Osteoblast (primary cell): ENCODE measurements at places on chromosomes 2 and 18. TPM values are rescaled to one million over a fixed set of nuclear protein-coding genes. Genes with fewer than 3 reads are reported as not detected.

- no peak overlapping the region for H3K4me3 ChIP-seq
- no peak overlapping the region for H3K27ac ChIP-seq
- peaks cover 17% of the 10 kb centered on the region for H3K36me3 ChIP-seq
Measured at GRCh38 chr18:2662990-2663389, 7.5 kb downstream of the SMCHD1 start.

GRCh38 chr2:118986738-118987137 is 44.7 kb downstream of the MARCO start:
- H3K4me3 ChIP-seq: no peak overlapping the region
- no peaks in the 10 kb centered on the region for H3K27me3 ChIP-seq
- H3K4me1 ChIP-seq: no peaks in the 10 kb centered on the region
- H3K36me3 ChIP-seq: no peaks in the 10 kb centered on the region
- no peak for DNase-seq

DNA sequence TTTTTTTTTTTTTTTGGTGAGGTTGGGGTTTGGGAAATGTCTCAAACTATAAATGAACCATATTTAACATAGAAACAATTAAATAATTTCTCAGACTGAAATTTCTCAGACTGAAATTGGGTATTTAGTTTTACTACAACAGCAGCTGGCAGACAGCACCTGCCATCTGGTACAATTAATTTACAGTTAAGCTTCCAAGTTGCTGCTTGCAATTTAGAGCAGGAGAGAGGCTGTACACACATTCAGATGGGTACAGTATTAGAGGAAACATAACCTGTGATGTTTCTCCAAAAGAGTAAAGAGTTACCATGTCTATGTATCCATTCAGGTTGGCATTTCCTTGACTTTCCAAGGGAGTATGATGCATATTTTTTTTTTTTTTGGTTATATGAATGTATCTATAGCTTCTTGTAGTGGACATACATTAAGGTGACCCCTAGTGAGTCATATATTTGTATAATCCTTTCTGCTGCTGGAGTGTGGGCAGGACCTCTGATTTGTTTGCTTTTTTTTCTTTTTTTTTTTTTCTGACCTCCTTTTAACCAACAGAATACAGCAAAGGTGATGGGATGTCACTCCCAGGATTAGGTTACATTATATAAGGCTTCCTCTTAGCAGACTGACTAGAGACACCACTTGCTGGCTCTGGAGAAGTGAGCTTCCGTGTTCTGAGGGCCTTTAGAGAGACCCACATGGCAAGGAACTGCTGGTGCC is 201.7 kb downstream of the PTH2R start:
- DNase-seq: no peak
- H3K4me3 ChIP-seq: no peak overlapping the region
- no peaks in the 10 kb centered on the region for H3K4me1 ChIP-seq

DNA sequence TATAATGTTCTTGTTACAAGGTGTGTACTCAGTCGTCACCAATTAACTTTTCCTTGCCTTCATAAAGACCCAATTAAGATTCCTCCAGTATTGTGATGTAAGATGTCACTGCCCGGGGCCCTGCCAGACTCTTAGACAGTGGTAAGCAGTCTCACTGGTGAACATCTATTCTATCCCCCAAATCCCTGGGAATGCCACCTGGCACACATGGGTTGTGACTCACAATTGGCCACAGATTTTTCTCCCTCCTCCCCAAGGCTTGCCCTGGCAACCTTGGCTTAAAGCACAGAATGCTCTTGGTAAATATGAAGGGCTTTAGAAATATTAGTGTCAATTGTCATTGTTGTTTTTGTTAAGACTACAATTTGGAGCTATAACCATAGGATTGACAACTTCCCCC is 287.9 kb downstream of the ETAA1 start:
- H3K27me3 ChIP-seq: peaks cover 13% of the 10 kb centered on the region
- DNase-seq: no peak
- H3K4me3 ChIP-seq: no peak overlapping the region
- no peaks in the 10 kb centered on the region for H3K4me1 ChIP-seq
- no peak overlapping the region for H3K27ac ChIP-seq

DNA sequence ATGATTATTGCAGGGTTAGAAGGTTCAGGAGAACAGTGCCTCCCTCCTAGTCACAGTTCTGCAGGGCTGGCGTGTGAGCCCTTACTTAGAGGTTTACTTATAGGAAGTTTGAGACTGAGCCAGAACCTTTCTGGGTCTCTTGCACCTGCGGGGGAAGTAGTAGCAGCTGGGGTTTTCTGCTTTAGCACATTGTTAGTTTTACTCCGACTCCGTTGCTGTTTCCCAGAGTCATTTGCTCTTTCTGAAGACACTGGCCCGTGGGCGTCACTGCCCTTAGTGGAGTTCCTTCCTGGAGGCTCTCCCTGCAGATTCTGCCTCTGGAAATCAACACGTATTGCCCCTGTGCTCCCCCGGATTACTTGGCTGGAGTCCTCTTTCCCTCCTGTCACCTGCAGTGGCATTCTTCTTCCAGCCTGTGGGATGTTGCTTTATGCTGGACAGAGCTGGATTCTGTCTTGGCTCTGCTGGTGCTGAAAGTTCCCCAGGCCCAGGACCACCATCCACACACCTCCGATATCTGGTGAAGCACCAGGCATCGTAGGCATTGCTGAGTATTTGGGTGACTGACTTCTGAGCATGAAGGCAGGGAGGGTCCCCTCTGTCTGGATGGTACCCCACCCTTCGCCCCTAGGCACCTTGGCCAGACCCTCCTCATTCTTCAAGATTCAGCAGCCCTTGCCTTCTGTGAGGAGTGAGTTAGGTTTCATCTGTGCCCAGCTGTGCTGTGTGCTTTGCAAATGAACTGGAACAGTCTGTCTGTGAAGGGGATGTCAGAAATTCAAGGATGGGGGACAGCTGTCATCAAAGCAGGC is 51.7 kb downstream of the AGAP1 start:
- H3K4me1 ChIP-seq: peaks cover 7% of the 10 kb centered on the region
- H3K4me3 ChIP-seq: no peak overlapping the region
- H3K27me3 ChIP-seq: no peaks in the 10 kb centered on the region
- H3K27ac ChIP-seq: no peak overlapping the region

DNA sequence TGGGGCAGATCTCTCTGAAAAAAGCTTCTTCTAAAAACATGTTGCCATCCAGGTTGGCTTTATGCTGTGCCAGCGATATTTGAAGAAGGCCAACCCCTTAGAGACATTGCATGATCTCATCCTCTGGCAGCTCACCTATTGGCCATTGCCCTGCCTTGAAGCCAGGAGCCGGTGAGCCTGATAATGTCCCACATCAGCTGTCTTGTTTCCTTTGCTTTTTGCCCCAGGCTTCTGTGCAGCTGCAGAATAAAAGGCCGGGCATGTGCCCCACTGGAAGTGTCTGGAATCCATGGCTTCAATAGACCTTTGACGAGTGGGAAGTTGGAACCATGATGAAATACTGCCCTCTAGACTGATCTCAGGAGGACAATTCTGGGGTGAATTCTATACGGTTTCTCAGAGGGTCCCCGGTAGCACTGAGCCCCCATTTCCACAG is 523.5 kb upstream of the ZEB2 start:
- H3K36me3 ChIP-seq: no peaks in the 10 kb centered on the region
- peaks cover 16% of the 10 kb centered on the region for H3K4me1 ChIP-seq
- H3K27ac ChIP-seq: no peak overlapping the region
- DNase-seq: no peak
- no peaks in the 10 kb centered on the region for H3K27me3 ChIP-seq

DNA sequence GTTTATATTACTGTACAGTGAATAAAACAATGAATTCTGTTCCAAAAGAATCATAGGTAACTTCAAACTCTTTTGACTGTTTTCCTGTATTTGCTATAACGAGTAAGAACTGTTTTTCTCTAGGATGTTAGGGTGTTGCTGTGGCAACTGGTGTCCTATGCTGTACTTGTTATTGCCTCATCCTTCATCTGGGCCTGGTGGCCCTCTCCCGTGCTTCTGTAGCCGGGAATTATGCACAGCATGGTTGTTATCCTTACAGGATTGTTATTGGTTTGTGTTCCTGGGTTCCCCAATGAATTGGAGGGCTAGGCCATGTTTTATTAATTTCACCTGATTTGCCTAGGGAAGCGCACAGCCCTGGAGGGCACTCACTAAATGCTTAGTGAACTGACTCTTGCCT is 279.2 kb downstream of the PTPRM start:
- no peaks in the 10 kb centered on the region for H3K27me3 ChIP-seq
- H3K27ac ChIP-seq: no peak overlapping the region
- no peak overlapping the region for H3K4me3 ChIP-seq
- no peaks in the 10 kb centered on the region for H3K36me3 ChIP-seq
- DNase-seq: no peak

- no peaks in the 10 kb centered on the region for H3K4me1 ChIP-seq
- no peak overlapping the region for H3K27ac ChIP-seq
- H3K36me3 ChIP-seq: no peaks in the 10 kb centered on the region
- no peak overlapping the region for H3K4me3 ChIP-seq
- peaks cover 33% of the 10 kb centered on the region for H3K27me3 ChIP-seq
Measured at GRCh38 chr18:37251679-37252078, 313.9 kb downstream of the CELF4 start.

DNA sequence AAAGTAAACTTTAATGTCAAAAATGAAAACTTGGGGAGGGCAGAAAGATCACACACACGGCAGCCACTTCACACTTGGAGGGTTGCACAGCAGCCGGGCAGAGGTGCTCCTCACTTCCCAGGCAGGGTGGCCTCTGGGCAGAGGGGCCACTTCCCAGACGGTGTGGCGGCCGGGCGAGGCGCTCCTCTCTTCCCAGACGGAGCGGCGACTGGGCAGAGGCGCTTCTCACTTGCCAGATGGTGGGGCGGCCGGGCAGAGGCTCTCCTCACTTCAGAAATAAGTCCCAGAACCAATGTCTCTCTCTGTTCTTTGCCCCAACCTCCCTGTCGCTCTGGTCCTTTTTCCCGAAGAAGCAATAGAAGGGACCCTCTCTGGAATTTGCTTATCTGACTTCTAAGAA is 65.7 kb upstream of the LRPPRC start:
- no peak overlapping the region for H3K27ac ChIP-seq
- no peak overlapping the region for H3K4me3 ChIP-seq
- no peak for DNase-seq
- H3K4me1 ChIP-seq: no peaks in the 10 kb centered on the region
- H3K27me3 ChIP-seq: peaks cover 2% of the 10 kb centered on the region
- no peaks in the 10 kb centered on the region for H3K36me3 ChIP-seq

- no peaks in the 10 kb centered on the region for H3K36me3 ChIP-seq
- H3K27ac ChIP-seq: no peak overlapping the region
- peak; percentile 75 for DNase-seq
- H3K4me3 ChIP-seq: no peak overlapping the region
- no peaks in the 10 kb centered on the region for H3K4me1 ChIP-seq
Measured at GRCh38 chr2:240819126-240819857, 727 bp downstream of the KIF1A start.

DNA sequence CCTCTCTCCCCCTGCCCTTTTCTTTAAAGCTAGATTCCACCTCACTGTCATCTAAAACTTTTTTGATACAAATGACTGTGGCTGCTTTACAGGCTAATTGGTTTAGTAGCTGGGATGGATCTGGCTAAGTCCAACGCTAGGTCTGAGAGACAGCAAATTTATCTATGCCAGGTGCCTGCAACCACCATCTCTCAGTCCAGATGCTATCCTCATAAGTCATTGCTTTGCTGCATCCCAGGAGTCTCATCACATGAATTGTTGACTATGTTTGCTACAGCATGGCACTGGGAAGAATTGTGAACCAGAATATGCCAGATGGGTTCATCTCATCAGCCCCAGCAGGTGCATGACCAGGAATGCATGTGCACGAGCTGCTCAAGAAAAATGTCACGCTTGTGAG is 100.0 kb upstream of the PID1 start:
- H3K36me3 ChIP-seq: no peaks in the 10 kb centered on the region
- no peaks in the 10 kb centered on the region for H3K27me3 ChIP-seq
- no peak overlapping the region for H3K27ac ChIP-seq
- H3K4me3 ChIP-seq: no peak overlapping the region

Gene POLE4
- total RNA-seq: 18.9 and 23.5 TPM in 2 replicates

Gene SPATA3
- total RNA-seq: not detected in 2 replicates

Gene TGFA
- not detected in 2 replicates for total RNA-seq

Gene MTX2
- 13.0 and 14.4 TPM in 2 replicates for total RNA-seq

Gene MYCN
- total RNA-seq: not detected in 2 replicates

Gene MTERF4
- total RNA-seq: 20.3 and 30.0 TPM in 2 replicates
